ENCODE measurements at places on chromosomes 1 and 21. TPM values are rescaled to one million over a fixed set of nuclear protein-coding genes. Genes with fewer than 3 reads are reported as not detected.

Gene CDC7
- 2.9 TPM for total RNA-seq

Gene GJC2
- 8.9 TPM for total RNA-seq

Gene NBPF10
- 2.2 TPM for total RNA-seq

Gene NEGR1
- total RNA-seq: 9.1 TPM

Gene HSPA6
- 2.9 TPM for total RNA-seq

Gene LCE2B
- total RNA-seq: not detected

Gene IL6R
- total RNA-seq: 12.2 TPM

Gene TNFAIP8L2
- total RNA-seq: 0.80 TPM

Gene SLC16A4
- 33.7 TPM for total RNA-seq

Gene GBP6
- total RNA-seq: 0.77 TPM

Gene VASH2
- total RNA-seq: 0.33 TPM

Gene TACSTD2
- total RNA-seq: 0.35 TPM

Gene GPR37L1
- 0.13 TPM for total RNA-seq

Gene CAPN8
- 0.43 TPM for total RNA-seq

Gene LCE1C
- total RNA-seq: not detected

Gene ZNF683
- not detected for total RNA-seq

Gene ARTN
- 0.81 TPM for total RNA-seq

Gene TFF1
- not detected for total RNA-seq

Gene TLR5
- total RNA-seq: 29.3 TPM

Gene HNRNPR
- 137 TPM for total RNA-seq

Gene FAM151A
- total RNA-seq: not detected

Gene SYNJ1
- 9.9 TPM for total RNA-seq

Gene OR2G6
- not detected for total RNA-seq

Gene VANGL2
- total RNA-seq: 10.0 TPM

Gene CTSE
- not detected for total RNA-seq

Gene ODR4
- 17.7 TPM for total RNA-seq

Gene KRTAP20-1
- total RNA-seq: not detected

Gene C1QC
- total RNA-seq: 47.2 TPM

Gene FBXO2
- 5.4 TPM for total RNA-seq

All from ovary (tissue), 10 donors.